NB4 (cell line): ENCODE measurements at places on chromosomes 13 and 19.

DNA sequence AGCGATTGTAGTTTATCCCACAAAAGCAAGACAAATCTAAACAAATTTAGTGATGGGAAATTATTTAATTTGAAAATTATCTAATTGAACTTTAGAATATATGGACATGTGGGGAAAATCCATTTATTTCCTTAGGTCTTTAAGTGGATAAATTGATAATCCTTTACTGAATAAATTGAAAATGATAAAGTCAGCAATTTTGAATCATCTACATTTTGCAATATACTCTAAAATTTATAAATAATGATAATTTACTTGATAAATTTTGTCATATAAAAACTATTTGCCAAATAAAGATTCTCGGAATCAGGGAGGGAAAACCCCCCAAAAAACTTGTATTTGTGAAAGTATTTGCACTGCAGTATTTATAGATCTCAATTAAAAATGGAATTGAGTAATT lies 875.3 kb upstream of the SLITRK5 start:
- no peak for DNase-seq

DNA sequence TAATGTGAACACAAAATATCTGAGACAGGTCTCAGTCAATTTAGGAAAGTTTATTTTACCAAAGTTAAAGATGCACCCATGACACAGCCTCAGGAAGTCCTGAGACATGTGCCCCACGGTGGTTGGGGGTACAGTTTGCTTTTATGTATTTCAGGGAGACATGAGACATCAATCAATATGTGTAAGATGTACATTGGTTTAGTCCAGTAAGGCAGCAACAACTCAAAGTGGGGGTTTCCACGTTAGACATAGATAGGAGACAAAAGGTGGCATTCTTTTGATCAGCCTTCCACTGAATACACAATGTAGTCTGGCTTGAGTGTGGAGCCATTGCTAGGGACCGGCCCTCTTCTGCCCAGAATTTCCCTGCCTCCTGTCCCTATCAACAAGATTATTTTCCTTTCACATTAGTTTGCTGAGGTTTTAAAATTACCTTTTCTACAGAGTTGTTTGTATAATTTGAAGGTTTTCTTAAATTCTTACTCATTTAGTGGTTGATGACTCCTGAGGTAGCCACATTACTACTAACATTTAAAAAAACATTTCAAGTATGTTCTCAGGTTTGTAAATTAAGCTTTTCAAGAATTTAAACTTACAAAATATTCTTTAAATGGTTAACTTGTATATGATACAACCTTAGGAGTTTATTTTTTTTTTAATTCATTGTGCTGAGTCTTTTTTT lies 33.2 kb downstream of the RNASEH2B start:
- no peak for DNase-seq

DNA sequence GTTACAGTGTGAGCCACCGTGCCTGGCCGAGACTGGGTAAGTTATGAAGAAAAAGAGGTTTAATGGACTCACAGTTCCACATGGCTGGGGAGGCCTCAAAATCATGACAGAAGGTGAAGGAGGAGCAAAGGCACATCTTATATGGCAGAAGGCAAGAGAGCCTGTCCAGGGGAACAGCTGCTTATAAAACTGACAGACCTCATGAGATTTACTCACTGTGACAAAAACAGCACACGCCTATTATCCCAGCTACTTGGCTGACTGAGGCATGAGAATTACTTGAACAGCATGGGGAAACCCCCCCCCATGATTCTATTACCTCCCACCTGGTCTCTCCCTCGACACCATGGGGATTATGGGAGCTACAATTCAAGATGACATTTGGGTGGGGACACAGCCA lies 23.4 kb upstream of the ZNF561 start:
- DNase-seq: no peak

DNA sequence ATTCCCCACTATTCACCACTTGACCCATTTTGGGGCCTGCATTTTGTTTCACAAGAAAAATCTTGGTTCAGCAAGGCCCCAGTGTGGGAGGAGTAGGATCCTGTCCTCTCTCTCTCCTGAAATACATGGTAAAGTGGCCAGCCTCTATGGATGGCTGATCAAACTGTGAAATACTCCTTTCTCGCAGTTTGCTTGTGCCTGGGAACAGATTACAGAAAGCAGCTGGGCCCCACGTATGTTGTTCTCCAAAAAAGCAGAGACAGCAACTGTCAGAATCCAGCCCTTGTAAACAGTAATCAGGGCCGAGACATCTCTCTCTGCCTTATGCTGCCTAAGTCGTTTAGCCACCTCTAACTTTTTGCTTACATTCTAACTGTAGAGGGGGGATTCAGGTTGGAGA lies 61.0 kb upstream of the RAP2A start:
- no peak for DNase-seq

GRCh38 chr13:97506511-97506910 lies 72.5 kb downstream of the RAP2A start:
- DNase-seq: peak; percentile 37

DNA sequence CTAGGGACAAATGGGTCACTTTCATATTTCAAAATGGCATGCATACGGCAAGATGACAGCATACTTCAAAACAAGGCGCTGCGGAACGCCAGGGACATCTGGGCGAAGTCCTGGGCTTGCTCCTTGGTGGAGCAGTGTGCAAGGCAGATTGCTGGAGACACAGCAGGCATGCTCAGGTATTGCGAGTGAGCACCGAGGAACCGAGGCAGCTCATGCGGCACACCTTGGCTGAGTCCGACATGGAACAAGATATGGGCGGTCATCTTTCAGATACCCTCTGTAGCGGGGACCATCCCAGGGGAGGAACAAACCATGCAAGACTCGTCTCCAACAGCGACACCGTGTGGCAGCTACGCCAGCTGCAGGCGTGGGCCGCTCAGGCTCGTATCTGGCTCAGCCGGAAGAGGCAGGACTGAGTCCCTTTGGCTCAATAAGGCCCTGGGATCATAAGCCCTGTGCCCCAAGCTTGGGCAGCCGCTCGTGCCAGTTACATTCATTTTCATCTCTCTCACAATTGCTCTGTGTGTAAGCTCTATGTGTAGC lies 112.4 kb downstream of the NUFIP1 start:
- peak; percentile 15 for DNase-seq

DNA sequence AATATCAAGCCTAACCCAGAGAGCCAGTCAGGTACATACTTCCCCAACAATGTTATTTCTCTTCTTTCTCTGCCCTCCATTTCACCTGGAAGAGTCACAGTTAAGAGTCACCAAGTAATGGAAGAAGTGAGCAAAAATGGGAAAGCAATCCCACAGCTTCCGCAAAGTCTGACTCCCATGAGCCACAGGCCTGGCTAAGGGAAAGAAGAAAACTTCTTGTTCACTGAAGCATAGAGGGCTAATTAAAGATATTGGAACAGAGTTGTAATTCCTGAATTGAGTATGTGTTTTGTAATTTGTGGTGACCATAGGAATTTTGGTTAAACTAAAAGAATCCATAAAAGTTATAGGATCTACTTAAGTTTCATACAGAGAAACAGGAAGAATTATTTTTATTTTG lies 830.9 kb upstream of the PCDH20 start:
- DNase-seq: no peak

- no peak for DNase-seq
Observed at GRCh38 chr19:34589730-34590129, 87.2 kb downstream of the SCGB2B2 start.

- DNase-seq: no peak
Observed at GRCh38 chr13:32969516-32969941, 46.7 kb upstream of the KL start.

DNA sequence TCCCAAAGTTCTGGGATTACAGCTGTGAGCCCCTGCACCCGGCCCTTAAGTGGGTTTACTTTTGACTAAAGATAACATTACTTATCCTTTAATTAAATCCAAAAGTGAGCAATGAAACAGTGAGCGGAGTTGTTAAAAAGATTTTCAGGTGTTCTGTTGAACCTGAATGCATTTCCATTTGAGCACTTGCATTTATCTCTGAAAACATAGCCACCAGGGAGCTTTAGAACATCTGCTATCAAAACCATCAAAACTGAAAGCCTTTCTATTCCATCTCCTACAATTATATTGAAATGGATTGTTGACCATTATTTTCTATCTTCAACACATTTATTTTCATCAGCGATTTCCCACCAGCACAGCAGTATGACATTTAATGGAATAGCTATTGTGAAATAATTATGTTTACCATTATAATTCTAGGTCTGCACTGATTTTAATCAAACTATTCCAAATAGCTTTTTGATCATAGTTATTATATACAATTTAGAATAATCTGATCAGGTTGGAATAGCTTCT lies 269.0 kb downstream of the FGF14 start:
- DNase-seq: no peak

DNA sequence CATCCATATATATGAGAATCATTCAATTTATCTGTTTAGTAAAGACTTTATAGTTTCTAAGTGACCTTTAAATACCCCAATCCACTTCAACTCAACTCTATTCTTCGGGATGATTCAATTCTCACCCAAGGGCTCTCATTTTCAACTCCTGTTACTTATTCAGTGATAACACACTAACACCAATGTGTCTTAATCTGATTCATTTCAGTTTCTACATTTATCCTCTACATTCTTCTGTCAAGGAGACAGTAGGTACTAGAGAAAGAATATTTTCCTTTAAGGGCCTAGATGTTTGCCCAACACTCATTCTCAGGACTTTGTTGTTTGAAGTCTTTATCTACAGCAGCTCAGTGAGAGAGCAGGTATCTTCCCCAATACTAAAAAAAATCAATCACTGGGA lies 7.1 kb downstream of the ARGLU1 start:
- no peak for DNase-seq

GRCh38 chr13:27975564-27976361 lies 6.6 kb upstream of the CDX2 start:
- no peak for DNase-seq

DNA sequence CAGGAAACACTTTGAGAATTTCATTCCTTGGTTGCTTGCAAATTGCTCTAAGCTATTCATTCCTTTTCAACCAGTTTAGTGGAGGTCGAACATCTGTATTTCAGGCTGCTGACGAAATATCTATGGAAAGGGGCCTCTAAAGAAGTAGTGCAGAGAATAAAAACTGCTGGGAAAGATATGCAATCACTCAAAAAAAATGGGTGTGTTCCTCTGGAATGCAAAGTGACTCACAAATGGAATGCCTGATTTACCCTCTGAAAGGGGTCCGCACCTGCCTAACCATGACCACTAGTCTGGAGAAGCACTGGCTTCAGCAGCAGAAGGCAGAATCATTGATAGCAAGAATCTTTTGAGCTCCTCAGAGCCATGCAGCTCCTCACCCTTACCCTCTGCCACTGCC lies 129.4 kb downstream of the PCDH9 start:
- DNase-seq: no peak

DNA sequence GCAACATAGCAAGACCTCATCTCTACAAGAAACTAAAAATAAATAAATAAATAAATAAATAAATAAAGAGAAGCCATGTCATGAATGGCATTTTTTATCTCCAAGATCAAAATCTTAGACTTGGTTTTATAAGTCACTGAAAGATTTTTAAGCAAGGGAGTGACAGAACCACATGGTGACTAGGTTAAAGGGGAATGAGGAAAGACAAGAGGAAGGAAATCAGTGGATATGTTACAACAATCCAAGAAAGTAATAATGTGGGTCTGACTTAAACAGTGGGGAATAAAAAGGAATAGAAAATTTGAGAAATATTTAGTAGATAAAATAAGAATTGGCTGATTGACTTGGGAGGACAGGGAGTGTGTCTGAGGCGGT lies 18.8 kb upstream of the MED4 start:
- DNase-seq: no peak

DNA sequence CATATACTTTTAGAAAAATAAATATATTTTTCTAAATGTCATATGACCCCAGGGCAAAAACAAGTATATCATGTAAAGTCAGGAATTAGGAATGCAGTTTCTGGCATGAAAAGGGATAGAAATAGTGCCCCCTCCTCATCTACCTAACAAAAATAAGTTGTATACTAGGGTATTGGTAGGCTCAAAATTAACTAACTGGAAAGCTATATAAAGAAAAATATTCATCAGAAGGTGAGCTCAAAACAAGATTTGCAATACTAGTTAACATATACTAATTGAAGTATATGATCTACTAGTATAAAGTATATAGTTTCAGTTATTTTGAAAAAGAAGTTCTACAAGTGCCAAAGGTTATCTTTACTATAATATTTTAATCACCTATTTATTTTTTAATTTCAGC lies 200.2 kb downstream of the GPC5 start:
- DNase-seq: no peak

DNA sequence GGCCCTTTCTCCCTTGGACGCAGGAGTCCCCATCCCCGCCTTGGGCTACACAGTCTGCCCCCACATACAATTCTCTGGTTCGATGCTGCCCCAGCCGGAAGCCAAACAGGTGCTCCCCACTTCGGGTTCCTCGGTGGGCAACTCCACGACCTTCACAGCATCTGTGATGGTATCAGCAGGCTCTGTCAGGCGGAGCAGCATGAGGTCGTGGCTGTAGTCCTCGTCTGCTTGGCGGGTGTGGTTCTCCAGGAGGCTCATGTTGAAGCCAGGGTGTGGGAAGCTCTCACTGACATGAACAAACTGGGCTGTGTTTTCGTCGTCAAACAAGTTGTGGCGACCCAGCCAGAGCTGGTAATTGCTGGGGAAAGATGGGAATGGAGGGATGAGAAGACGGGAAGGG lies 3.5 kb downstream of the KLK1 start:
- DNase-seq: no peak

GRCh38 chr13:113280126-113280525 lies 16.9 kb upstream of the LAMP1 start:
- DNase-seq: no peak

GRCh38 chr13:35760735-35761281 lies 284.3 kb upstream of the MAB21L1 start:
- no peak for DNase-seq

DNA sequence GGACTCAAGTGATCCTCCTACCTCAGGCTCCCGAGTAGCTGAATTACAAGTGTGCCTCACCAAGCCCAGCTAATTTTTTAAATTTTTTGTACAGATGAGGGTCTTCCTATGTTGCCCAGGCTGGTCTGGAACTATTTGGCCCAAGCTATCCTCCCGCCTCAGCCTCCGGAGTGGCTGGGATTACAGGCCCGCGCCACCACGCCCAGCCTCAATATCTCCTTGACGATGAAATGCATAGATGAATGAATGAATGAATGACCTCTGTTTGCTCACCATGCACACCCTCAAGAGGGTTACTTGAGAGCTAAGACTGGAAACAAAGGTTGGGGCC lies 14.9 kb upstream of the AP1M2 start:
- no peak for DNase-seq

DNA sequence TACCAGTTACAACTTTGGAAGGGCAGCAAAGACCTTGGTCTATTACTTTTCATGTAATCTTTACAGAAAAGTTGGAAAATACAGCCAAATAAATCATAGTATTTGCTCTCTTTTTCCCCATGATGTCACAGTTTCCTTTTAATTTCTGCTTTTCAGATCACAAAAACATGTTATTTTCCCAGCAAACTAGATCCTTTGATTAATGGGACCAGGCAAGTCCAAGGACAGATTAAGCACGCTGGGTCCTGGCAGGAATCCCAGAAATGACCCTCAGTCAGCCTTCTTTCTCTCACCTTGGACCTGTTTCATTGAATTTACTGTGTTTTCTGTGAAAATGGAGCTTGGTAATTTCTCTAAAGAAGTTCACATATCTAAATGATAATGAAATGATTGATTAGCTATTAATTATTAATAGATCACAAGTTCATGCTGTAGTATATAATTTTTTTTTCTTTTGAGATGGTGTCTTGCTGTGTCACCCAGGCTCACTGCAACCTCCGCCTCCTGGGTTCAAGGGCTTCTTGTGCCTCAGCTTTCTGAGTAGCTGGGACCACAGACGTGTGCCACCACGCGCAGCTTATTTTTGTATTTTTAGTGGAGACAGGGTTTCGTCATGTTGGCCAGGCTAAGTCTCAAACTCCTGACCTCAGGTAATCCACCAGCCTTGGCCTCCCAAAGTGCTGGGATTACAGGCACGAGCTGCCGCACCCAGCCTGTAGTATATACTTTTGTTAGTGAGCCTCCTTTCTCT lies 16.0 kb downstream of the SPATA13 start:
- no peak for DNase-seq
